ENCODE measurements at places on chromosomes 1 and 21.

- no peak for DNase-seq
Observed at GRCh38 chr1:39501666-39502065, 10.2 kb downstream of the BMP8A start.

DNA sequence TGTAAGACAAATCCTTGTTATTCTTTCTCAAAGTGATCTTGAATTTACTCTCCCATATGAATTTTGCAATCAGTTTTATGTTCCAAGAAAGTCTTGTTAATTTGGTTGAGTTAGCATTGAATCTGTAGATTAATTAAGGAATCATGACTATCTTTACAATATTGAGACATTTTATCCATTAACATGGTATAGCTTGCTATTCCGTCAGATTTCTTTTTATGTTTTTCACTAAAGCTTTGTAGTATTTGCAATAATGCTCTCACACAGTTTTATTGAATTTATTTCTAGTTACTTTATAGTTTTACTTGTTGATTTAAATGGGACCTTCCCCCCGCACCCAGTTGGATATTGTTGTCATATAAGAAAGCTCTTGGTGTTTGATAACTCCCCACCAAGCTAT is 5.8 kb upstream of the EDARADD start:
- no peak for DNase-seq

DNA sequence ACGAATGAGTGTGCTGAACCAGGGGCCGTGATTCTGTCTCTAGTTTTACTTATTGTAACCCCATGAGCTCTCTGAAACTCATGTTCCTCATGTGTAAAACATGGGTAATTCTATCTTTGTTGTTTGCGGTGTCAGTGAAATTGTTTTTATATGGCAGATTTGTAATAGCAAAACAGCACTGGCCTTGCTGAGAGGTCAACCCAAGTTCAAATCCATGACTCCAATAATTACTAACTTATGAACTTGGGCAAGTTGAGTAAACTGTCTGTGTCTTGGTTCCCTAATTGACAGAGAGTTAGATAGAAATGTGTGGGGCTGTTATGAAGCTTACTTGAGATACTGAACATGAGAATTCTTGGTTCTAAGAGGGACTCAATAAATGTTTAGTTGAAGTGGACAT is 17.8 kb downstream of the C1orf116 start:
- no peak for DNase-seq

- no peak for DNase-seq
Observed at GRCh38 chr1:77876884-77877283, 11.5 kb upstream of the NEXN start.

DNA sequence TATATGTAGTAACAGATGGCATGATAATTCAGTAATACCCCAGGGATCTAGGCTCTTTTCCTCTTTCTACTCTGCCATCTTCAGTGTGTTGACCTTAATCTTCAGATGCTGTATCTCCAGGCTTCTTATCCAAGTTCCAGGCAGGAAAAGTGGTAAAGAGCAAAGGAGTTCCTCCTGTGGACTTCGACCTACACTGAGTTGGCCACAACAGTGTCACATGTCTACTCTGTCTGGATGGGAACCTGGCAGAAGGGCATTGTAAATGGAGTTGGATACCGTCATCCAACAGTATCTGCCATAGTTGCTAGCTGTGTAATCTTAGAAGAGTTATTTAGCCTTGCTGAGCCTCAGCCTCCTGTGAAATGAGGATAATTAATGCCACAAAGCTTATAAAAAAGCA is 21.9 kb downstream of the IL23R start:
- no peak for DNase-seq

DNA sequence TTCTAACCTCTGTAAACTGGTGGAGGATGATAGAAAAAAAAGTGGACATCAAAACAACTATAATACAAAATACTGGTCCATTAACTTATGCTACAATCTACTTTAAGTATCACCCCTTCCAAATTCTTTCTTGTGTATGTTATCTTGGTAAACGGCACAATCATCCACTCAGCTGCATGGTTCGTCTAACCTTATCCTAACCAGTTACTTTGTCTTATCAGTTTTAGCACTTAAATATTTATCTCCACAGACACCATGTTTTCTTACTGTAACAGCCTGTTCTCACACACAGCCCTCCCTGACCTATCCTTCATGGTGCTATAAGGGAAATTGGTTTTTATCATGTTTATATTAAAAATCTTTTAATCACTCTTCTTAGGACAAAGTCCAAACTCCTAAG is 157.2 kb downstream of the PTGER3 start:
- no peak for DNase-seq

GRCh38 chr1:27971674-27972073 is 11.9 kb downstream of the XKR8 start:
- no peak for DNase-seq

DNA sequence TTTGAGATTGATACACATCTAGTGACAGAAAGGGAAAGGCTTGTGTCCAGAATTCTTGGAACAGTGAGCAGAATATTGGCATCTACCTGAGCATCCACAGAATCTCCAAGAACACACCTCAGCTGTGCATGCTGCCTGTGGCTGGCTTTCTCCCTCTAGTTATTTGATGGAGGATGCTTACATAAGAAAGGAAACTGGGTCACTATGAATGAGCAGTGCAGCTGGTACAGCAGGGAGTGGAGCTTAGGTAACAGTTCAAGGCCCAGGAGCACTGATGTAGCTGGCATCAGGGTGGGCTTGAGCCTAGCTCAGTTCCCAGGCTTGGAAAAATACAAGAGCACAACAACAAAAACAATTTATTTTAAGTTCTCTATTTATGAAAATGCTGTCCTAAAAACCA is 26.3 kb downstream of the RGS8 start:
- DNase-seq: no peak

GRCh38 chr21:18118566-18118965 is 126.1 kb upstream of the CHODL start:
- no peak for DNase-seq

DNA sequence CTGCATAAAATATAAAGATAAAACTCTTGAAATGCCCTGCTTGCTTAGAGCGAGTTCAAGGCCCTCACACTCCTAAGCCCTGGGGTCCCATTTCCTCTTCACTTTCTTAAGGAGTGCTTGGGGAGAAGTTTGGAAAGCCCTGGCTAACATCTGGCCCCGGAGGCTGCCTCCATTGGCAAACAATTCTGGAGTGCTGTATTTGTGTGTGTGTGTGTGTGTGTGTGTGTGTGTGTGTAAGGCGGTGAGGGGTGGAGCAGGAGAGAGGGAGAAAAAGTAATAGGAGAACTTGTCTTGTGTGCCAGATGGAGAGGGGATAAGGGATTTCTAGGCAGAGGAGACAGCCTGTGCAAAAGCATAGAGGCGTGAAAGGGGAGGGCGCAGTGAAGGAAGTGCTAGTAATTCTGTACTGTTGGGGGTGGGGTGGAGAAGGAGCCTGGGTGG is 578 bp upstream of the TRIM62 start:
- no peak for DNase-seq

GRCh38 chr1:226949401-226949800 is 9.3 kb downstream of the COQ8A start:
- no peak for DNase-seq

- no peak for DNase-seq
Observed at GRCh38 chr1:110647254-110647891, 27.4 kb downstream of the KCNA3 start.

DNA sequence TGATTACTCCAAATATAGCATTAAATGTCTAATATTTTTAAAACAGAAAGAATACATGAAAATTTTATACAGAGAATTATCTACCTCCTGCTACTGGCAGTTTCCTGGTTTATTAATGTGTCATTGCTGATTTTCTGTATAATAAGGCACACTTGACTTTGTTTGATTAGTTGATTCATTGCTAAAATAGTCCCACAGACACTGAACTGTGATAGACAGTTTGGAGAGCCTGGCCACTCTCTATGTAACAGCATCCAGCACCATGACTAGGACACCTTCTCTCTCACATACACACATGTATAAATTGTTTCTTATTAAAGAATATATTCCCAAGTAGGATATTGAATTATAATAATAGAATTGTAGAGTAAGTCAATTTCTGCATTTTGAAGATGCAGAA is 368.5 kb upstream of the SNX7 start:
- no peak for DNase-seq

GRCh38 chr1:98453066-98453465 is 208.5 kb upstream of the SNX7 start:
- no peak for DNase-seq

DNA sequence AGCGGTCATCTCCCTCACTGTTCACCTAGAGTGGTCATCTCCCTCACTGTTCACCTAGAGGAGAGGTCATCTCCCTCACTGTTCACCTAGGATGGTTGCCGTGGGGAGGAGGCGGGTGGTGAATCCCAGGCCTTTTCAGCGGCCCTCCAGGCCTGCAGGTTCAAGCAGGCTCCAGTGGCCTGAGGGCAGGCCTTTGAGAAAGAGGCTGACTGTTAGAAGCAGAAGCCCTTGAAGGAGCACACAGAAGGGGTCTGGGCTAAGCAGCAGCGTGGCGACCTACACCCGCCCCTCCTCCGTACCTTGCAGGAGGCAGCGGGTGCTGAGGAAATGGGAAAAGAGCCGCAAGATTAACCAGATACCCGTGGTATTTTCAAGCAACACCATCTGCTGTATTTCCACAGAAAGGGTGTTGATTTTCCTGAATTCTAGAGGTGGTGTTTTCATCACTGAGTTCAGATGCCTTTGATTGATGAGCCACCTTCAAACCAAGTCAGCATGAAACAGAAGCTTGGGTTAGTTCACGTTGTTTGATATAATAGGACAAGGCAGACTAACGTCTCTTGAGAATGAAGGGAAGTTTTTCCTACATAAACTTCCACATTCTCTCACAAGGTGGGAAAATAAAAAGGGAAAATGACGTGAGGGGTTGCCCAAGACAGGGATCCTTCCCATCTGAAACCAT is 289.5 kb downstream of the KIF26B start:
- DNase-seq: no peak

GRCh38 chr1:119288751-119289150 is 79.8 kb upstream of the HAO2 start:
- DNase-seq: no peak

- no peak for DNase-seq
Observed at GRCh38 chr1:212496682-212497081, 64.0 kb downstream of the NENF start.

DNA sequence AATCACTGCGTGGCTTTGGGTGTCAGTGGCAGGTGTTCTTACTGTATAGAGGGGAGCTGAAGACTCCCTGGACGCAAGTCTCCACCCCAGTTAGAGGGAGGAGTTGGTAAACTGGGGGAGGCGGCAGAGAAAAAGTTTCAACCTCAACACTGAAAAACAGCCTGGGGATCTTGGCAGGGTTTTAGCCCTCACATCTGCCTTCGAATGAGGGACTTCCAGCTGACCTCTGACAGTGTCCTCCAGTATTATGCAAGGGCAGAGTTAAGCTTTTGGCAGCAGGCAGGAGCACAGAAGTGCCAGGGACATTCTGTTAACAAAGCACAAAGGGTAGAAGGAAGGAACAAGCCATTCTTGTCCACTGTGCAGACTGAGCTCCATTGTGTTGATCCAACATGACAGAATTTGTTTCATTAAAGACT is 41.2 kb upstream of the RAB4A start:
- no peak for DNase-seq

DNA sequence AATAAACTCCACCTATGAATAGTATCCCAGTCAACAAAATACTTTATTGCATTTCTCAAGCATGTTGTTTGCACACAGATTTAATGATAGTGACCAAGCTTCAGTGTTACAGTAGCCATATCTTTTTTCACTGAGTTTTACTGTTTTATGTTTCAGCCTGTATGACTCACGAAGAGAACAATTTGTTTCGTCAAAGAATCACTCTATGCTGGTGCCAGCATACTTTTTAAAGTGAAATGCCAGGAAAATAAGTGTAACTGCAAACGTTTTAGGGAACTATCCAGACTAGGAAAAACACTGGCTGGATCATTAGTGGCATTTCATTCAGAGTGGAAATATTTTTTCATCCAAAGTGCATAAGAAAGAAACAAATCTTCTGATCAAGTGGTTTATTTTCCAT is 210.8 kb downstream of the COL11A1 start:
- no peak for DNase-seq

GRCh38 chr1:52947490-52947889 is 20.4 kb downstream of the SCP2 start:
- DNase-seq: no peak

GRCh38 chr1:185860859-185861258 is 126.7 kb downstream of the HMCN1 start:
- DNase-seq: no peak

DNA sequence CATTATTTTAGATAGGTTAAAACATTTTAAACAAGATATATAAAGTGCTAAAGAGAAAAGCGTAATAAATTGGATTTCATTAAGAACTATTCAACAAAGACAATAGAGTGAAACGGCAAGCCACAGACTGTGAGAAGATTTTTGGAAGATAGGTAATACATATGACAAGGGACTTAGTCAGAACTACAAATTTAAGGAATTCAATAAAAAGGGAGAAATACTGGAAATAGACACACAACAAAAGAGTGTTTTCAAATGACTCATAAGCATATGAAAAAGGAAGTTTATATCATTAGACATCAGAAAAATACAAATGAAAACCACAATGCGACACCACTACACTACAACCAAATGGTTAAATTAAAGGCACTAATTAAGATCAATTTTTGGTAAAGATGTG is 90.5 kb downstream of the GDAP2 start:
- no peak for DNase-seq

DNA sequence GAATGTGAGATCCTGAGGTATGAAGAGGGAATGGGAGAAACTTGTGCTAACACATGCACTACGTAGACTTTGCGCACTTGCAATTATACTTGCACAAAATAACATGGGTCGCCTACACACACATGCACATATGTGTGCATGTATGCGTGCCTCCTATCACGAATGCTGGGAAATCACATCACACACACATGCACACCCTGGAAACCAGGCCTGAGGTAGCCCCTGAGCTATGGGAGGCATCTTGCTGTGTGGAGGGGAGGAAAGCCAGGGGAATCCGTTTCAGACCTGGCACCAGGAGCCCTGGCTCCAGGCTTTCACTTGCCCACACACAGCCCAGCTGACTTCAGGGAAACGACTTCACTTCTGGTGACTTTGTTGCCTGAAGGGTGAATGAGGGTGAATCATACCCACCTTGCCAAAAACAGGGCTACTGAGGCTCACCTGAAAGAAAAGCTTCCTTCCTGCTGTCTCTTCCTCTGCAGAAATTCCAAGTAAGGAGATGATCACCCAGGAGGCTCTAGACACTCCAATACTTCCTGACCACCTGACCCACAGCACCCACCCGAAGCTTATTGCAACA is 136.0 kb upstream of the NGF start:
- DNase-seq: no peak

DNA sequence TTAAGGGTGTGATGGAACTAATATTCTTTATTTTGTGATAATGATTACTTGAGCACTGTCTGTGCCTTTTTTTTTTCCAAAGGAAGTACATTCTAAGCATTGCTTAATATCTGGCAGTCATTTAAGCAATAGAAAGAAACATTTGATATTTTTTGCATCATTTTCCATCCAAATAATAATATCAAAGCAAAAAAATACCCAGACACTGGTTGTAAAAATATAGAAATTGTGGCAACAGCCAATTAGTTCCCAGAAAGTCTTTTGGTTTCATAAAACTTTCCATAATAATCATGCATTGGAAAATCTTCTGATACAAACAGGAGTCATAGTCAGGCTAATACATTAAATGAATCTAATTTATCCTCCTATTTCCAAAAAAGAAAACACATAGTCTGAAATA is 629.3 kb upstream of the ADAMTS5 start:
- no peak for DNase-seq

GRCh38 chr1:151661751-151662150 is 49.9 kb downstream of the SNX27 start:
- DNase-seq: no peak

GRCh38 chr1:45704637-45705036 is 16.7 kb downstream of the TMEM69 start:
- no peak for DNase-seq

GRCh38 chr1:119179051-119179450 is 38.6 kb upstream of the WARS2 start:
- no peak for DNase-seq
